ENCODE measurements at places on chromosomes 1 and 21. TPM values are rescaled to one million over a fixed set of nuclear protein-coding genes. Genes with fewer than 3 reads are reported as not detected.

DNA sequence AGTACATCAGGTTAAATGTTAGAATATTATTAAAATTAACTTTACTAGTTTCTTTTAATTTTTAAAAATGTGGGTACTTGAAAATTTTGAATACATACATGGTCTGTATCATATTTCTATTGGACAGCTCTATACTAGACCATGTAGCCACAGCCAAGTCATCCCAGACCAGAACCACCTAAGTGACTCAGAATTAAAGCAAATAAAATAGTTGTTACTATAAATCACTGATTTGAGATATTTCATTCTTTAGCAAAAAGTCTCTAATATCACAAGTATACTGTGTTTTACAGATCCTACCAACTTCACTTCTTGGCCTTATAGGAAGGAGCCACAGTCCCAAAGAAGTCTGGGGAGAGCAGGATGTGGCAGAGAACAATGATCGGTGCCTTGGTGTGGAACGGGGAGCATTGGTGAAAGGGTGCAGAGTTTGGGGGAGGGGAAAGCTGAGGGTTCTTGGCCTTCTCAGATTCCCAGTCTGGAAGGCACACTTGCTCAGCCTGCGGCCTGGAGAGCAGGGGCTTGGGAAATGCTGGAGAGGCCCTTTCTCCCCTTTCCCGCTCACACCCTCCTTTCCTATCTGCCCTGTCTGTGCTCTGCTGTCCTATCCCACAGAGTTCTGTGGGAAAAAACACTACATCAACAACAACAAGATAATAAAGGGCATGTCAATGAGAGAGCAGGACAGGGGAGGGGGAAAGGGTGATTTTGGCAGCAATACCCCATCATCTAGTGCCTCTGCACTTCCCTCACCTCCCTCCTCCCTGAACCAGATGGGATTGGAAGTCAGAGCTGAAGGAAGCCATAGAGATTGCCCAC is 122.1 kb downstream of the NGF start:
- no peak for DNase-seq

AADACL4 gene
- total RNA-seq = not detected

- no peak for DNase-seq
These were observed 93.7 kb downstream of the DUSP10 start for GRCh38 chr1:221648201-221648600.

OR2T2 gene
- total RNA-seq = not detected

ZBTB37 gene
- total RNA-seq = 18.3 TPM

DNA sequence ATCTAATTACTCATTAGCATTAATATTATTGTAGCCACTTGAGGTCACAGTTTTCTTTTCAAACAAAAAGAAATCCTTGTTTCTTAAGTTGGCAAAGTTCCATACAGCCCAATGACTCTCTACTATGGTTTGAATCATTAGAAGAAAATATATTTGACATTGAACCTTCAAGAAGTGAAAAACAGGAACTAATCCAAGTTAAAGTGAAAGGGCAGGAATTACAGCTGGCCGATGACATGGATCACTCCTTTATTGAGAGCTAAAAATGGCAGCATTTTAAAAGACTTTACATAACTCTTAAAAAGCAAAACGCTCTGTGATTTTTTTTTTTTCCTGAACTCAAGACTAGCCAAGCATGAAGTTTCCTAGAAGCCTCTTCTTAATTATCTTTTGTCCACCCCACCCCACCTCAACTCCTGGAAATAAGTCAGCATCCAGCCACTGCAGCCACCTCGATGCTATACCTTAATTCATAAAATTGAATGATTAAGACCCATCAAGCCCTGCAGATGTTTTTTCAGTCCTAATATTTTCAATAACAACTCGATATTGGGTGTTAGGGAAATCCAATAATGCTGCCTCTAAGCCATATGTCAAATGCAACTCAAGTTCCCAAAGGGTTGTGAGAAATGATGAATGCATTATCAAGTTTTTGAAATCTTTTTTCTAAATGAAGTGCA is 323.1 kb downstream of the HHIPL2 start:
- no peak for DNase-seq

SLC45A1 gene
- 2.5 TPM for total RNA-seq

GRCh38 chr1:229058111-229058561 is 212.8 kb upstream of the RAB4A start:
- DNase-seq = no peak

- DNase-seq = no peak
These were observed 77.2 kb downstream of the FHAD1 start for GRCh38 chr1:15323989-15324868.

PPM1J gene
- 1.1 TPM for total RNA-seq

SEMA6C gene
- total RNA-seq = 30.7 TPM

PLEKHA6 gene
- total RNA-seq = 4.5 TPM

DNA sequence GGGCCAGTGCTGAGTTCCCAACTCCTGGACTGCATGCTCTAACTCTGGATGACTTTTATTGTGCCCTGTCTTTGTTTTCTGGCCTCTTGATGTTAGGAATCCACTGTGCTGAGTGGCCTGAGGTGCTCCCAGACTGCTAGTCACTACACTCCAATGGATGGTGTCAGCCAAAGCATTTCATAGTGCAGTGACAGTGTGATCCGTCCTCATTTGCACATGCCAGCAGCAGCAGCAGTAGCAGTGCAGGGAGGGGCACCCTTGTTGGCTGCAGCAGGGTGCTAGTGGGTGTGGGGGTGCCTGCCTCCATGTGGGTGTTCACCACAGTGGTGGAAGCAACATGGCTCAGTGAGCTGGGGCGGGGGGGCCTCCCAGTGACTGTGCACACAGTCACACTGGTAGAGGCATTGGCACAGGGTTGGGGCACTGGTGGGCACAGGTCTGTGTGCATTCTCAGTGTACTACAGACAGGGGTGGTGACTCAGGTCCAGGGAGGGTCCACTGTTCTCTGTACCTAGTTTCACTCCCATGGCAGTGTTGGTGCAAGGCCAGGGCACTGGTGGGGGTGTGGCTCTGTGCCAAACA is 214.0 kb downstream of the ZC3H11B start:
- no peak for DNase-seq

DNA sequence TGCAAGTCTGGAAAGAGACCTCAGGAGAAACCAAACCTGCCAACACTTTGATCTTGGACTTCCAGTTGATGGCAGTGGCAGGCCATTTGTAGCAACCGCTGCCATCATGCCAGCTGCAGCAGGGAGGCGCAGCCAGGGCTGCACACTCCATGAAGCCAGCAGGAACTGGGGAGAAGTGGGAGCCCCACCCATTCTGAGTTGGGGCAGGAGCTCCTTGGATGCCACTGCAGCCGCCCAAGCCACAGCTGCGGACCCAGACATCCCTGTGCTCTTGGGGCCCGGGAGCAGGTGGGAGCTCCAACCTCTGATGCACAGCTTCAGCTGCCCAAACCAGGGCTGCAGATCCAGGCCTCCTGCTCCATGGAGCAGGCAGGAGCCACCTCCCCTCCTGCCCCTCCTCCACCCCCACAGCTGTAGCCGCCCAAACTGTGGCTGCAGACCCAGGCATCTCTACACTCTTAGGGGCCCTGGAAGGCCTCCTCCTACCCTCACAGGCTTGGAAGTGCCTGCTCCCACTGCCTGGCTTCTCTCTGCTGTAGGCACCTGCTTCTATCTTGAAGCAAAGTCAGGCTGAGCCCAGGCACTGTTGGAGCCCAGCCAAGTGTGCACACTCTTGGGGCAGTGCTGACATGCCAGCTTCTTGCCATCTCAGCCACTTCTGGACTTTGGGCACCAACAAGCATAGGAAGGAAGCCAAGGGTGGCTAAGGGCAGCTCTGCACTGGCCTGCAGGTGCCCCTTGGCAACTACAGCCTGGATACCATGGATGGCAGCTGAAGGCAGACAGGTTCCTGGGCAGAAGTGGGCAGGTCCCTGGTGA is 20.0 kb upstream of the DISP1 start:
- no peak for DNase-seq

DNA sequence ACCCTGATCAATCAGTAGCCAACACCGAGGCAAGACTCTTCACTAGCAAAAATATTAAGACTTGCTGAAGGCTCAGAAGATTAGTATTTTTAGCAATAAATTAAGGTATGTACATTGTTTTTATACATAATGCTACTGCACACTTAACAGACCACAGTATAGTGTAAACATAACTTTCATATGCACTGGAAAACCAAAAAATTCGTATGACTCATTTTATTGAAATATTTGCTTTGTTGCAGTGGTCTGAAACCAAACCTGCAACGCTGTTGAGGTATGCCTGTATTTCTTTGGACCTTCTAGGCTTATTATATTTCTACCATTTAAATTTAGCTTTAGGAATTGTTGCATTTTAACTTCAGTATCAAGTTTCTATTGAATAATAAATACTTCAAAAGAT is 65.8 kb upstream of the BCL9 start:
- no peak for DNase-seq

DNA sequence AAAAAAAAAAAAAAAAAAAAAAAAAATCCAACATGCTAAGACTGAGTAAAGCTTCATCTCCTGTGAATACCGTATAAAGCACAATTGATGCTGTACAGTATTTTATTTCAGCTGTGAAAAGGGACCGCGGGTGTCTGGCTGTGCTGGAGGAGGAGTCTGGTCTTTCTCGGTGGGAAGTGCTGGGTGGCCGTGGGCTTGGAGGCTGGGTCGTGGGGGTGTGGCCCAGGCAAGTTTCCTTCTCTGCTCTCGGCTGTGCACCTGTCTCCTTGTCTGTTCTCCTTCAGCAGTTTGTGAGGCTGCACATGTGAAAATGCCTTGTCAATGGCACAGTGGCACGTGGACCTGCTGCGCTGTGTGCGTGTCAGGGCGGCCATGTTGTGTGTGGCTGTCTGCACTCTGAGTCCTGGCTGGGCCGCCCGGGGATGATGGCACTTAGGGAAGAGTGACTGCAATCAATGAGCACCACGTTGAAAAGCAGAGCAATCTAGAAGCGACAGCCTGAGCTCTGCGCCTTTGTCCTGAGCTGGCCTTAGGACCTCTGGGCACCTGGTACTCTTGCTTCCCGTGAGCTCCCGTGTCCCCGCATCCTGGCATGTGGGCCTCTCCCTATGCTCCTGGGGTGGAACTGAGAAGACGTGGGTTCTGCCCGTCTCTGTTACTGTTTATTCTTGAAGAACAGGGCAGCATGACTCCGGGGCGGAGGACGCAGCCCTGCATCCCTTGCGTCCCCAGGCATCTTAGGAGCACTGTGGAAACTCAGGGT is 14.5 kb downstream of the AGPAT3 start:
- DNase-seq = no peak

SLC44A5 gene
- 9.7 TPM for total RNA-seq

DNA sequence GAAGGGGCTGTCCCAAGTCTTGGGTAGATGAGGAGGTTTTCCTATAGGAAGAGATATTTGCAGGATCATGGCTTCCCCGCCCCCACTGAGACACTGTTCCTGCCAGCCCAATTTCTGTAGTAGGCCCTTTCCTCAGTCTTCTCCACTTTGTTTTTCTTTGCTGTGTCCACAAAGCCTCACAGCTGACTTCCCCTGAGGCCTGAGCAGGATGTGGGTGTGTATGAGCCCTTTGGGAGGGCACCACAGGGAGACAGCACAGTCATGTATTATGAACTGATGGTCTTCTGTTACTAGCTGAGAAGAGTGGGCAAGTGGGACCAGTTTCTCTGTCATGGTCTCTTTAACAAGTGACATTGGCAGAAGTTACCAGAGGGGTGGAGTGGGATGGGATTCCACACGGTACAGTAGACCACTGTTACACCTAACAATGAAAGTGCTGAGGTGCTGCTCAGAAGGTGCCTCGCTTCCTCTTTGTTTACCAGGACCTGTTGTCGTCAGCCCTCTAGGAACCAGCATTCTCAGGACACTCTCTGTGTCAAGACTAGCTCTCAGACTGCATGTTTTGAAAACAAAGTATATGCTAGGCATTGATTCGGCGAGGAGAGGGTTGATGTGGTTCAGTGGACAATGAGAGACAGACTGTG is 253.8 kb upstream of the HOOK1 start:
- no peak for DNase-seq

GRCh38 chr1:2172012-2172411 is 22.6 kb downstream of the FAAP20 start:
- no peak for DNase-seq

ORC1 gene
- 36.9 TPM for total RNA-seq

SIKE1 gene
- total RNA-seq = 65.0 TPM

C1QC gene
- total RNA-seq = not detected

GRCh38 chr1:203351037-203351625 is at the start of gene FMOD:
Gene FMOD (minus strand): TSS chr1:203351122. CDS start chr1:203348270, 2,852 bp downstream.
- DNase-seq = no peak

DNA sequence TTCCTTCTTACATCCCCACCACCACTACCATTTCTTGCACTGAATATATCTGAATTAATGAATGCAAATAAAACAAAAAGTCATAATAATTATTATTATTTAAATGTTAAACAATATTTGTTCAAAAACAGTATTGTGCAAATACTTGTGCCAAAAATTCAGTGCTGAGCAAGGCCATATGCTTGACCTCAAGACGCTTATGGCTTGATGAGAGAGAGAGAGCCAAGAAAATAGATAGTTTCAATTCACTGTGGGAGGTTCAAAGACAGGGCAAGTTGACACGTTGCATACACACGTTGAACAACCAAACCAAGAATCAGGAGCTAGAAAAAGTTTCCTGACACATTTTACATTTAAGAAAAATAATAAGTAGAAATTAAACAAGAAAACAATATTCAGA is 1421.7 kb downstream of the KCNT2 start:
- DNase-seq = no peak

- no peak for DNase-seq
These were observed 100.2 kb downstream of the SPATA46 start for GRCh38 chr1:162276493-162276892.

- DNase-seq = no peak
These were observed 4.8 kb downstream of the NECTIN4 start for GRCh38 chr1:161084597-161084988.

DNA sequence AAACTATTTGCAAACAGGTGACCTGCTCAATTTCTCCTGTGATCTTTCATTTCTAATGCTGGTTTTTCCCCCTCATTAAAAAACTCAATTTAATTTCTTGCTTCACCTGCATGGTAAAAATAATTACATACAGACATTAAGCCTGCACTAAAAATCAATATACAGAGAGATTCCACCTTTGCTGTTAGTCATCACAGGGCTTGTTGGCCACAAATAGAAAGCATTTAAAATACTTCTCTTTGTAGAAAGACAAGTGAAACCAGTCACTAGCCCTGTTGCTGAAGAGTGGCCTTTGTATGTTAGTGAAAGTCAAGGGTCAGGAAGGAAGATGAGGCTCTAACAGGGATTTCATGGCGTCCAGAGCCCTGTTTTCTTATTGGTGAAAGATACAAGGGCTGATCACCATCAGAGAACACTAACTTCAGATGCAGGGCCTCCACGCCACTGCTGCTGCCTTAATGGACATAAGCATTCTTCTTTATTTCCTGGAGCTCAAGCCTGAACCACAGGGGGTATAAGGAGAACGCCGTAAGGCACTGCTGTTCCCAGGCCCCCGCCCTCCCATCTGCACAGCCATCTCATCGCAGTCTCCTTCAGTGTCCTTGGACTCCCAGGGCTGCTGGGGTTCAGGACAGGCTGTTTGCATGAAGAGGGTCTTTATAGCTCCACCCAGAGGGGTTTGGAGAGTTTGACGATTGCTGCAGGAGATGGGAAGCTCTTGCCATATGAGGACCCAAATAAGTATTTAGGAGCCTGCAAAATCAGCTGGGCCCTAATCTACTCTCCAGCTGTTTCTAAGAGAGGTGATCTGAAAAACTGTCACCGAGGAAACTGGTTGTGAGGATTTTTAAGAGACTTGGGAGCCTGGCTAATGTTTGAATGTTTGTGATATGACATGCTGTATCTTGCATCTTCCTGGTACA is 117.3 kb upstream of the IRF2BP2 start:
- DNase-seq = no peak

Measured in neural crest cell (in vitro differentiated cells).